ENCODE measurements at places on chromosomes 7 and 10.

DNA sequence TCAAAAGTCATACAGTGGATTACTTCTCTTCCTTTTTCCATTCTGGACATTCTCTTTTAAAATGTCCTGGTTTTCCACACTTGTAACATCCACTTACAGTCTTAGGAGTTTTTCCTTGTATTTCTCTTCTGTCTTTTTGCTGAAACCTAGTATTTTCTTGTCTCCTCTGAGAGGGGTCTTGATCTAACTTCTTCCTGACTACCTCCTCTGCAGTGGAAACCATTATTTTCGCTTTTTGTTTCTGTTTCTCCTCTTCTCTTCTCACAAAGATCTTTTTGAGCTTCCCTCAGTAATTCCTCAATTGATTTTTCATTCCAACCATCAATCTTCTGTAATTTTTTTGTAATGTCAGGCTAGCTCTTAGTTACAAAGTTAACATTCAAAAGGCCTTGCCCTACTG is 23.7 kb upstream of the ELOVL3 start:
- DNase-seq: no peak

DNA sequence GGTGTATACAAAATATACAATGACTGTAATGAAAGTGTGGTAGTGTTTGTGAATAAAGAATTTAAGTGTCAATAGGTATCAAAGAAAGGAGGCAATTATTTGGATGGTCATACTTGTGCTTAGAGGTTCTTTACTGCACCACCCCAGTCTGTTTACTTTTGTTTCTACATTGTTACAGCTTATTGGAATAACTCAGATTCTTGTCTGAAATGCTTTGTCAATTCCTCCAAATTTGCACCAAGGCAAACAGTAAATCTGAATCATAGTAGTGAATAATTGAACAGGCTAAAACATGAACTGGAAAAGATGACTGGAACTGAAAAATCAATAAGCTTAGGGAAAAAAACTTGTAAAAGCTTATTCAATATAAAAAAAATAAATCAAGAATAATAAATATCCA is 319.2 kb downstream of the EXOC4 start:
- no peak for DNase-seq

GRCh38 chr7:33185786-33186185 is 56.4 kb downstream of the BBS9 start:
- no peak for DNase-seq

- no peak for DNase-seq
Observed at GRCh38 chr7:34417781-34418180, 240.2 kb upstream of the NPSR1 start.

DNA sequence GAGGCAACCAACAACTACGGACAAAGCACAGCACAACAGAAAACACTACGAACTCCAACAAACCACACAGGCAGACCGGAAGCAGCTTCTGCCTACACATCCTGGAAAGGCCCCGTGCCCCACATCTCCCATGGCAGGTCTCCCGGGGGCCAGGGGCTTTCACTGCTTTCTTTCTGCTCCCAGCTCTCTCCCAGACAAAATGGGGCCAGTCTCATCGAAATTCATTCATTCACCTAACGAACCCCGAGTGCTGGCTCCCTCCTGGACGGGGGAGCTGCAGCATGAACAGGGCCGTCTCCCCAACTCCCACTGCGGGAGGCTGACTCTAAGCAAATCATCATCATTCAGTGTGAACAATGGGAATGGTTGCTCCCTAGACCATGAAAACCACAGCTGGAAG is 47.6 kb upstream of the NANOS1 start:
- DNase-seq: no peak

GRCh38 chr7:125127304-125127703 is 197.7 kb upstream of the POT1 start:
- DNase-seq: no peak

GRCh38 chr7:94223375-94224084 is 171.2 kb upstream of the COL1A2 start:
- no peak for DNase-seq

DNA sequence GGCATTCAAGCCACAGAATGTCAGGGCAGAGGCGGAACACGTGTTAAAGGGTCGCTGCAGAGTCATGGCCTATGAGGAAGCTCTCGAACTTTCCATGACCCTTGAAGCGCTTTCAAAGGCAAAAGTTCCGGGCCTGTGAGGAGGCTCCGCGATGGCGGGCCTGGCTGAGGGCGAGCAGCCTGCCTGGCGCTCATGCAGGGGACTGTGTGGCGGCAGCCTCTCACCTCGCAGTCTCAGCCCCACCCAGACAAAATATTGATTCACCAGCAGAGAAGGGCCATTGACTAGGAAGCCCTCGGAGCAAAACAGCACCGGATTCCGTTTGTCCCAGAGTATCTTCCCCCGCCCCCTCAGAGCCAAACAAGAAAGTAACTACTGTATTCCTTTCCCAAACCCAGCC is 12.8 kb upstream of the CNNM1 start:
- no peak for DNase-seq

GRCh38 chr10:63253040-63253439 is 119.9 kb downstream of the NRBF2 start:
- no peak for DNase-seq

DNA sequence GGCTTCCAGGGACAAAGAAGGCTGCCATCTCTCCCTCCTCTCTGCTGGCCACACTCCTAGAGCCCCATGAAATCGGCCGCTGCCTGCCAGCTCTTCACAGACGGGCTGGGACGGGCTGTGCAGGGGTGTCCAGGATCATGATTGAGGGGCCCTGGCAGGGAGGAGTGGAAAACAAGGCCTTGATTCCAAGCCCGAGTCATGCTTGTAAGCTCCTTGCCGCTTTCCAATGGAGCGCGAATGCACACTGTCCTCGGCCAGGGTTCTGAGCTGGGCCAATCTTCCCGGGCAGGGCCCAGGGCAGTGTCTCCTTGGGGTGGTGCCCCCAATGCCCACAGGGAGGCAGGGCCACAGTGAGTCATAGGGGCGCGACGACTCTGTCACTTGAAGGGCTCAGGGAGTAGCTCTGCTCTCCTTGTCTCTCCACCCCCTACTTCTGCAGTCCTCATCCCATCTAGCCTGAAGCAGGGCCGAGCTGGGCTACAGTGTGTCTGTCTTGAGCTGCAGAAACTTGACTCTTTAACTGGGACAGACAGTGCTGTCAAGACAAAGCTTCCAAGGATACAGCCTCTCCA is 186.2 kb upstream of the SVIL start:
- no peak for DNase-seq

DNA sequence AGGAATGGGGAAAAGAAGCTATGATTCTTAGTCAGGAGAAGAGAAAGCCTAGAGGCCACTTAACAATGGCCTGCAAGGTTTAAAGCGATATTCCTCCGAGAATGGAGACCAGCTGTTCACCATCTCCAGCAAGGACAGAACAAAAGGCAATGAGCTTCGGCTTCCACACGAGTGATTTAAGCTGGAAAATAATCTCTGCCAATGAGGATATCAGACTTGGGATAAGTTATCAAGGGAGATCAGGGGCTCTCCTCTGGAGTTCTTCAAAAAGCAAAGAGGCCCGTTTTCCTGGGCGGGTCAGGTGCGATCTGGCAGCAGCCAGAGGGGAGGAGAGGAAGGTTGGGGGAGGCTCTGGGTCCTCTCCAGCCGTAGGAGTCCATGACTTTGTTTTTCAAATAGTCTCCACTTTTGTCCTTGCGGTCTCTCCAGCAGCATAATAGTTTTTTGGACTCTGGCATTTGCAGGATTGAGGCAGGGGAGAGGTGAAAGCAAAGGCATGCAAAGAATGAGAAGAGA is 211.3 kb downstream of the SKIDA1 start:
- DNase-seq: no peak

- no peak for DNase-seq
Observed at GRCh38 chr10:124105594-124105993, 12.2 kb upstream of the CHST15 start.

- DNase-seq: no peak
Observed at GRCh38 chr10:30383356-30383755, 34.3 kb upstream of the MTPAP start.
